NCI-H1092 treated with DMSO at 0.1 percent for 48 hours (cell line): ENCODE measurements at places on chromosomes 6 and 20.

GRCh38 chr6:84763886-84764331 lies 489 bp downstream of the TBX18 start:
- peak; percentile 69 for DNase-seq

DNA sequence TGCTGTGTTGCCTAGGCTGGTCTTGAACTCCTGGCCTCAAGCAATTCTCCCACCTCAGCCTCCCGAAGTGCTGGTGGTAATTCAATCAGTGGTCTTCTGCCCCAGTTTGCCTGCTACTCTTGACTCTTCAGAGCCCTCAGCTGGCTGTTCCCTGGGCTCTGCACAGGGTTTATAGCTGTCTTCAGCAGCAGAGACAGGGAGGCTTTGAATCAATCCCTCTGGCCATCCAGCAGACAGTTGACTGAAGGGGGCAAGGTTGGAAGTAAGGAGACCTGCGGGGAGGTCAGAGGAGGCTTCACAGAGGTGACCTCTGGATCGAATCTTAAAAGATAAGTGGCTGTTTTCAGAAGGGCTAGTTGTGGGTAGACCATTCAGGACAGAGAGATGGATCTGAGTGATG lies 26.0 kb upstream of the KIF3B start:
- DNase-seq = no peak

- no peak for DNase-seq
Measured at GRCh38 chr20:33499355-33499754, 9.5 kb downstream of the CBFA2T2 start.

- DNase-seq = no peak
Measured at GRCh38 chr20:11195169-11195568, 521.4 kb upstream of the JAG1 start.

DNA sequence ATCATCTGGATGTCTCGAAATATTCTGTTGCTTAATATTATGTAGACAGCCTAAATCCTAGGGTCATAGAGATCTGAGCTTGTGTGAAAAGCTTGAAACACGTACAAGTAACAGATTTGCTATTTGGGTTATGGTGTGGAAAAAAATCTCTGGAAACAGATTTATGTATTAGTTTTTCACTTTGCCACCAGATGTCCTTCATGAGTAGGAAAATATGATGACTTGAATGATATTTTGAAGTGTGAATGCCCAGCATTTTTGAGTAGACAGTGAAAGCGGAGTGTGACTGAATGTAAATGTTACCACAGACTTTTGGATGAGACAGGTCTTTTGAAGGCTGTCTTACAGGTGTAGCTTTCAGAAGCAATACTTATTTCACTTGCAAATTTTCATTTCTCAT lies 4.2 kb upstream of the BMP6 start:
- DNase-seq = peak; percentile 8

GRCh38 chr6:141261672-141262060 lies 871.1 kb upstream of the GJE1 start:
- DNase-seq = no peak

DNA sequence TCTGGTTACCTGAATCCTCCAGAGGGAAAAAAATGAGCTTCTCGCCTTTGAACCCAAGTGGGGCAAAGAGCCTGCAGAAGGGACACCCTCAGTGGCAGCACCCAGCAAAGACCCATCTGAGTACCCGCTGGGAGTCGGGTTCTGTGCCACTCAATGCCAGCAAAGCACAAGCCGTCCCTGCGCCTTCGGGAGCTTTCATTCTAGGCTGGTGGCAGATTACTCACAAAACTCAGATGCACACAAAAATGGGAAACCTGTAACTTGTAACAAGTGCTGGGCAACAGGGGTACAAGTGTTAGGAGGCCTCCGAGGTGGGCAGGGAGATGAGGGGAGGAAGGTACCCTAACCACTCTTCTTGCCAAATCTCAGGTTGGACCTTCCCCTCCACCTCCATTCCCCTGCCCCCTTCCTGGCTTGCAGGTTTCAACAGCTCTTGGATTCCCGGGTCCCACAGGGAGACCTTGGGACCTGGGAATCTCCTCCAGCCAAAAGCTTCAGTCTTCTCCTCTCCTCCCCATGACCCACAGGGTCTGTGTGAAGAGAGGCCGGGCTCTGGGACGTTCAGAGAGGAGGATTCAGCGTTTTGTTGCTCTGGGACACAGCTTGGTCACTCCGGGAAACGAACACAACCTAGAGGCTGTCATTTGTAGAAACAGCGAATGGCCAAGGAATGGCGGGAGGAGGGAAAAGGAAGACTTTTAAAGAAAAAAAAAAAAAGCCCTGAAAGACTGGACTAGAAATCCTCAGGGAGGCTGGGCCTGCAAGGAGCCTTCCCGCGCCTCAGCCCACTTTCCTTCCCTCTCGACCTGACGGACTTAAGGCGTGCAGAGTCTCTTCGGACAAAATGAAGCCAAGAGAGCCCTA lies 1.2 kb upstream of the PARD6B start:
- DNase-seq = no peak

GRCh38 chr20:22159276-22159675 lies 425.1 kb downstream of the FOXA2 start:
- DNase-seq = no peak

- DNase-seq = no peak
Measured at GRCh38 chr6:170076466-170077165, 214.3 kb downstream of the DLL1 start.

DNA sequence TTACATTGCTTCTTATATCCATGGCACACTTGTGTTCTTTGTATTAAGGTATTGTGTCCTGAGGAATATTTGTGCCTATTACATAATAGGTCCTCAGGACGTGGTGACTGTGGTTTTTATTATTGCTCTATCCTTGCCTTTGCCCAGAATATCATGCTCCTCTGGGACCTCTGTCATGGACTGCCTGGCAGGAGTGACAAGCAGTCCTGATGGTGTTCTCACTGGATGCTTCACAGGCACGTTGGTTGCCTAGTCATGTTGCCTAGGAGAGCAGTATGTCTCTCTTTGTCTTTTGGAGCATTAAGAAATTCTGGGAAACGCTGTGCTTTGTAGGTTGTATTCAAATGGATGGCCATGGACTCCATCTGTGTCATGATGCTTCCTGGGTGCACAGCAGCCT lies 24.7 kb upstream of the MROH8 start:
- no peak for DNase-seq

GRCh38 chr6:10484912-10485311 lies 36.2 kb upstream of the GCNT2 start:
- DNase-seq = no peak

DNA sequence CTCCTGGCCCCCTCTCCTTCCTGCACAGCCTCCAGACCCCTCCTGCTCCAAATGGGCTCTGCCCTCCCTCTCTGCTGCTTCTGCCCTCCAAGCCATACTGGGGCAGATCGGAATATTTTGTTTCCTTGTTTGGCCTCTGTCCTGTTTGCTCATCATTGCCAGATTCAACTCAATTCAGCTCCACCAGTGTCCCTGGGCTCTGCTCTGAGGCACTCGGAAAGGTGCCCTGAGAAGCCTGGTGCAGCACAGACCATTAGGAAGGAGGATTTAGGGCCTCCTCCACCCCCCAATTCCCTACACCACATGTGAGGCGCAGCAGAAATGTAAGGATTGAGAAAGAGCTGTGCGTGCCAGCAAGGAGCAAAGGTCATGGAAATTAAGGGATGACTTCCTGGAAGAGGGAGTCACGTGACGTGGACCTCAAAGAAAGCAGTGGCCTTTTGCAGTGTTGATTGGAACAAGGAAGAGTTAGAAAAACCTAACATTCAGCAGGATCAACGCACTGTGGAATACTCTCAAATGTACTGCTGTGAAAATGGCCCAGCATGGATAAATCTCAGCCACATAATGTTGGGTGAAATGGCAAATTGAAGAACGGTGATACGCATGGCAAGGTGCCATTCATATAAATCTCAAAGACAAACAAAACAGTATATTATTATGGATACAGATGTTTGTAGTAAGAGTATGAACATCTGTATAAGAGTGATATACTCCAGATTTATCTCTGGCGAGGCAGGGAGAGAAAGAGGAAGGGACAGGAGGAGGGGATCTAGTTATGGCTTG lies 229.5 kb upstream of the RNF24 start:
- no peak for DNase-seq

- DNase-seq = peak; percentile 43
Measured at GRCh38 chr6:39892490-39893129, 41.7 kb downstream of the MOCS1 start.

DNA sequence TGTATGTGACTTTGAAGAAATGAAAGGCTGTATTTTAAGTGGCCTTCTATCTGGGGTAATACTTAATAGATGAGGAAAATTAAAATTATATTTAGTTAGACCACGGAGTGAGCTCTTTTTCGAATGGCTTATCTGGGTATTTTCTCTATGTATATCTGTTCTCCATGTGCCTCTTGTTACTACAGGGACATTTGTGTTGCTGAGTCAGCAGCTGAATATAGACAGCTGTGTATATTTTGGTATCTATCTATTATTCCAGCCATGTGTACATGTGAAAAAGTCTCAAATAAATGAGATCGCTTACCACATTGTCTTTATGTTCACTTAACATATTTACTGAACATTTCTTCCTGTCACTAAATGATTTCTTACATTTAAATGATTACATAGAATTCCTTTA lies 57.2 kb downstream of the TMEM200A start:
- DNase-seq = no peak

GRCh38 chr20:34458631-34459030 lies 57.6 kb upstream of the DYNLRB1 start:
- no peak for DNase-seq

DNA sequence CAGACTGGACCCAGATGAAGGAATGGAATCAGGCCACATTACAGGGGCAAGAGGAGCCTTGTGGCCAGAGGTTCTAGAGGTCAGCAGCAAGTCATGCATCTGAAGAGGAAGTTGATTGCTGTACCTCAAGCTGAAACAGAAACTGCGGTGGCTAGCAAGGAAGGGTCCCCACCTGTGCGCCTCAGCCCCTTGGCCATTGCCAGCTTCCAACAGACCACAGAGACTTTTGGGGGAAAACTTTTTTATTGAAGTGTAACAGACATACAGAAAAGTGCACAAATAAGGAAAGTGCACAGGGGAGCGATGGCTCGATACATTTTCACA lies 26.8 kb upstream of the SLC9A8 start:
- DNase-seq = no peak

DNA sequence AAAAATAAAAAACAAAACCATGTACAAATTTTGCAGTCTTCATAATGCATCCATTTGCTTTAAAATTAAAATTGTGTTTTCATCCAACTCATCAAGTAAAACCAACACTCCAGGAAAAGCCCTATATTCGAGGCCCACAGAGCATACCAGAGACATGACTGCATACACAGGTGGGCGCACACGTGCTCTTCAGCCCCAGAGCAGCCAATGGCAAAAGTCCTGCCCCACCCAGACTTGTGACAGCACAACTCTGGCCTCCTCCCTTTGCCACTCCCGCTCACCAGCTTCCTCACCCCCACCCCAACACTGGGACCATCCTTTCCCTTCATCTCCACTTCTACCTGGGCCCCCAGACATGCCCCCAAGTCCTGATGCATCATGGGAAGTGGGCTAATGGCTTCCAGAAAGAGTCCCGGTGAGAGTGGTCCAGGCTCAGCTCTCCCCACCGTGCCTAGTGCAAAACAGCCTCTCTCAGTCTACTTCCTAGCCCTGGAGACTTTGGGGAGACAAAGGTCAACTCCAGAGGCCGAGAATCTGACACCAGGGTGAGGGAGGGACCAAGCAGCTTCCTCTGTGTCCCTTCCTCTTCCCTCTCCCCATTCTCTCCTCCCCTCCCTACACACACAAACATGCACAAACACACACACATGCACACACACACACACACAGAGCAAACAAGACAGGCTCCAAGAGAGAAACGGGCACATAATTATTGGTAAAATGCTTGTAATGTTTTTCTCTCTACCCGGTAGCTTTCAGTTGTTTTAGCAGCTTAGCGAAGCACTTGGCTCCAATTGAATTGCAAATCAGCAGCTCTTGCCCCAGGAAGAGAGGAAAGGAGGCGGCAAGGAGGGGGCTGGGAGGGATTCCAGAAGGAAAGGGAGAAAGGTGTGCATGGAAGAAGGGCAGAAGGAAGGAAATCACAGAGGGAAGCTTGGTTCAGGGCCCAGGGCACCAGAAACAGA lies 14.3 kb downstream of the GRM4 start:
- DNase-seq = no peak

GRCh38 chr20:50724112-50724725 lies 7.2 kb upstream of the PARD6B start:
- DNase-seq = no peak

DNA sequence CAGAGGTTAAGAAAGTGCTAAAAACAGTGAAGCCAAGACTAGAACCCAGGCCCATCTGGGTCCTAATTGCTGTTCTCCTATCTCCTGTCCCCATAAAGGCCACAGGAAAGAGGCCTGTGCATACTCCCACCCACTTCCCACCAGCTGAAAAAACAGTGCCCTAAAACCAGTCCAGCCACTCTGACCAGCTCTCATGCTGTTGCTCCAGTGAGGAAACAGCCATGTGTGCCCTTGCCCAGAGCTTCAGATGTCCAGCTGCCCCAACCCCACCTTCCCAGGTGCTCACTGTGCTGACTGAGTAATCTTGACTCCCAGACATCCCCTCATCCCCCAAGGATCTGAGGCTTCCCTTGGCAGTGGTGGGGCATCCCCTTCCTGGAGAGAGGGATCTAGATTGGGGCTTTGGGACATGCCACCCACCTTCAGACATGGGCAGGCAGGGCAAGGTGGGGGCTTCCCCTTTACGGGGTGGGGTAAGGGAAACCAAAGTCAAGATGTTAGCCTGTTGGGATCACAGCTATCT lies 28.7 kb downstream of the KCNK5 start:
- no peak for DNase-seq

DNA sequence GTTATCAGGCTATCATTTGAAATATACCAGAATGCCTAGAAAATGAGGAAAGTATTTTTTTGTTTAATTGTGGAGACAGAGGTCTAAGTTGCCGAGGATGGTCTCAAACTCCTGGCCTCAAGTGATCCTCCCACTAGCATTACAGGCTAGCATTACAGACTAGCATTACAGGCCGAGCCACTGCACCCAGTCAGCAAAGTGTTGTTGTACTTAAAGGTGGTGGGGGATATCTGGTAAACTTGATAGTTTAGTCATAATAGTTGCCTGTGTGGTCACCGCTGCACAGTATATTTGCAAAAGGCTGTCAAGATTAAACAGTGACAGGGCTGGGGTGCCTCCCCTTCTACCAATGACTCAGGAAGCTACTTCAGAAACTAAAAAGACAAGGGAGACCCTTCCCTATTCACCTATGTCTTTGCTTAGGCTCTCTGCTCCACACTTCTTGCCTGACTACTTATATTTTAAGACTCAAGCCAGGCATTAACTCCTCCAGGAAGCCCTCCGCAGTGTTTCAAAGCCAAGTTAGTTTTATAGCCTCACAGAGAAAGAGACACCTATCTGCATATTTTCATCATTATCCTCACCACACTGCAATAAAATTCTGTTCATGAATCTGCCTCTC lies 3.1 kb upstream of the AKIRIN2 start:
- no peak for DNase-seq

GRCh38 chr6:5529733-5530132 lies 268.4 kb downstream of the FARS2 start:
- DNase-seq = no peak
